ENCODE measurements at places on chromosomes 5 and 9. TPM values are rescaled to one million over a fixed set of nuclear protein-coding genes. Genes with fewer than 3 reads are reported as not detected.

DNA sequence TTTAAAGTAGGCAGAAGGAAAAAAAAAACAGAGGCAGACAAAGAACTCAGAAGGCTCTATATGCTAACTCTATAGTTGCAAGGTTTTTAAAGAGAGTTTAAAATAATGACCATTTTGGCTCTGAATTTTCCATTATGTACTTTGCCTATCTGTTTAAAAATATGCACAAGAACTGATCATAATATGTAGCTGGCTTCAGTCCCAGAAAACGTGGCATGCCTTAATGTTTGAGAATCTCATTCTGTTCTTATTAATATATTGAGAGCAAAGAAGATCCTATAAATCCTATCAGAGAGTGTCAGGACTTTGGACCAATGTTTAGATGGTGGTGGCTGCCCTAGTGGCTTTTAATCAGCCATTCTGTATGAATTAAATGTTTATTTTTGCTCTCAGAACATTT lies 121.5 kb downstream of the JMY start:
- no peaks in the 10 kb centered on the region for H3K4me1 ChIP-seq
- no peaks in the 10 kb centered on the region for H3K36me3 ChIP-seq
- no peak overlapping the region for H3K4me3 ChIP-seq
- DNase-seq: peak; percentile 14
- no peaks in the 10 kb centered on the region for H3K27me3 ChIP-seq

DNA sequence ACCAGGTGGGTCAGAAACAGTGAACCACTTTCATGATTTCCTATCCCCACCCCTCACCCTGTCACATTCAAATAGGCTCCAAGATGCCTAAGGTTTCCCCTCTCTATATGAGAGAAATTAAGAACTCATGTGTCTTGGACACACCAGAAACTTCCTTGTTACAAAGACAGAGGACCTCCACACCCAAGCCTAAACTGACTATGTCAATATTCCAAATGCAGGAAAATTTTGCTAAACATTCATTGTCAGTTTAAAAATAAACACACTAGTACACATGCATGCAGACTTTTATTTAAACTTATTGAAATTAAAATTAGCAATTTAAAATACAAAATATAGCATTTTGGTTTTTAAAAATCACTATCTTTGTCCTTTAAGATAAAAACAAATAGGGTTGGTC lies 26.2 kb downstream of the SKIC3 start:
- peaks cover 8% of the 10 kb centered on the region for H3K36me3 ChIP-seq
- H3K4me1 ChIP-seq: no peaks in the 10 kb centered on the region
- H3K27ac ChIP-seq: no peak overlapping the region
- no peak for DNase-seq

DNA sequence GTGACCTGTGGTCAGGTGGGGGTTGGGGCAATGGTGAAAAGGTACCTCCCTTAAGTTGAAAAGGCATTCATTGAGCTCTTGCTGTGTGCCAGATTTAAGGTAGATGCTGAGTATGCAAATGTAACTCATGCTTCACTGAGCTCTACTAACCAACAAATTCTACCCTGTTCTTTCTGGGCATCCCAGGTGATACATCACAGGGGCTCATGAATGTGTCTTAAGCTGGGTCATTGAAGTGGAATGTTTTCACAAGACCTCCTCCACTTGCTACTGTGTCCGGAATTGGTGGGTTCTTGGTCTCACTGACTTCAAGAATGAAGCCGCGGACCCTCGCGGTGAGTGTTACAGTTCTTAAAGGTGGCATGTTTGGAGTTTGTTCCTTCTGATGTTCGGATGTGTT lies 362.8 kb upstream of the ZNF462 start:
- no peaks in the 10 kb centered on the region for H3K27me3 ChIP-seq
- no peaks in the 10 kb centered on the region for H3K36me3 ChIP-seq
- H3K4me3 ChIP-seq: no peak overlapping the region
- H3K27ac ChIP-seq: no peak overlapping the region
- DNase-seq: no peak

The RGMB gene
- 38.3 TPM for total RNA-seq

The DBH gene
- not detected for total RNA-seq

The PRRC1 gene
- total RNA-seq: 44.3 TPM

The GFRA3 gene
- not detected for total RNA-seq

All from fibroblast of lung (primary cell).